ENCODE measurements at places on chromosomes 1 and 21. TPM values are rescaled to one million over a fixed set of nuclear protein-coding genes. Genes with fewer than 3 reads are reported as not detected.

DNA sequence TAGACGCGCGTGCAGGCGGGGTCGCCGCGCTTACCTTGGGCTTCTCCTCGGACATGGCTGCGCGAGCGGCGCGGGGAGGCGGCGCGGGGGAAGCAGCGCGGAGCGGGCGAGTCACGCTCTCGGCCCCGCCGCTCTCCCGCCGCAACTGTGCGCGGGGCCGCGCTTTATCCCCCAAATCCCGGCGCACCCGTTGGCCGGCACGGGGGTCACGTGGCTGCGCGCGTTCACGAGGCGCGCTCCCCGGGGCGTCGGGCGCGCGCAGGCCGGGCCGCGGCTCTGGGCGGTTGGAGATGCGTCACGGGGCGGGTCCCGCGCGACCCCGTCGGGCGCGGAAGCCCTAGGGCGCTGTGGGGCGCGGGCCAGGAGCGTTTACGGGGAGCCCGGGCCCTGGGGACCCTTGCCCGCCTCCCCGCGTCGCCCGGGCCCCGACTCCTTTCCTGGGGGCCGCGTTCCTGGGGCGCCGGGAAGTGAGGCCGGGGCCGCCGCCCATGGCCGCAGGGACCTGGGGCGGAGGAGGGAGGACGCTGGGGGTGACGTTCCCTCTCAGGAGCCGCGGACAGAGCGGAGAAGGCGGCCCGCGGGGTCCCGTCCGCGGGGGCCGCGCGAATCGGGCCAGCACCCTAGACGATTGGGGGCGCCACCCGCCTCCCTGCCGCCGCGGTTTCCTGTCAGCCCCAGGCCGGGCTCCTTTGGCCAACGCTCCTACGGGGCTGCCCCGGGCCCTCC, at the start of gene SUMO3:
Gene SUMO3, minus strand, starts transcription at position 149 of the 726 bp plus-strand sequence. Its CDS starts 94 bp downstream, at position 55.
- peak; percentile 72 for DNase-seq

- DNase-seq = peak; percentile 8
Measured at GRCh38 chr1:99849413-99849743, 783 bp upstream of the AGL start.

- no peak for DNase-seq
Measured at GRCh38 chr1:167685844-167686243, 35.9 kb upstream of the MPZL1 start.

The IGSF9 gene
- total RNA-seq = 7.6 TPM

DNA sequence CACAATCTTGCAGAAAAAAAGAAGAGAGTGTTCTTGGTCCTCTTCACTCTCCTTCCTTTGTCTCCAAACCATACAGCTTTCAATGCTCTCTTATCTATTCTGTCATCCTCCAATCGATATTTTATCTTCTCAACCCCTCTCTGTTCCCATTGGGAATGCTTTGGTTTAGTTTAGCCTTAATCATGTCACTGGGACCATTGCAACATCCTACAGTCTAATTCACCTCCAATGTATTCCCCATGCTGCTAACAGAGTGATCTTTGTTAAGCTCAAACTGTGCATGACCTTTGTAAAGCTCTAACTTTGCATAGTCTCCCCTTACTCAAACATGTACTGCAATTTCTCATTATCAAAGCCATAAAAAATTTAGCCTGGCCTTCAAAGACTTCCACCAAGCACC, 2.9 kb downstream of the MPL start:
- DNase-seq = no peak

DNA sequence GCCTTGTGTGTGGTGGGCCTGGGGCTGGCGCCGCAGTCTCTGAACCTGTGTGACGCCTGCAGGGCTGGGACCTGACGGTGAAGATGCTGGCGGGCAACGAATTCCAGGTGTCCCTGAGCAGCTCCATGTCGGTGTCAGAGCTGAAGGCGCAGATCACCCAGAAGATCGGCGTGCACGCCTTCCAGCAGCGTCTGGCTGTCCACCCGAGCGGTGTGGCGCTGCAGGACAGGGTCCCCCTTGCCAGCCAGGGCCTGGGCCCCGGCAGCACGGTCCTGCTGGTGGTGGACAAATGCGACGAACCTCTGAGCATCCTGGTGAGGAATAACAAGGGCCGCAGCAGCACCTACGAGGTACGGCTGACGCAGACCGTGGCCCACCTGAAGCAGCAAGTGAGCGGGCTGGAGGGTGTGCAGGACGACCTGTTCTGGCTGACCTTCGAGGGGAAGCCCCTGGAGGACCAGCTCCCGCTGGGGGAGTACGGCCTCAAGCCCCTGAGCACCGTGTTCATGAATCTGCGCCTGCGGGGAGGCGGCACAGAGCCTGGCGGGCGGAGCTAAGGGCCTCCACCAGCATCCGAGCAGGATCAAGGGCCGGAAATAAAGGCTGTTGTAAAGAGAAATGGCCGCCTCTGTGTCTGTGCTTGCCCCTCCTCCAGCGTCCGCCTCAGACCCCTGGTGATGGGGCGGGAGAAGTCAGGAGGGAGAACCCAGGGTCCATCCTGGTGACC, 788 bp downstream of the ISG15 start:
- DNase-seq = no peak
